Stimulated activated CD4-positive, alpha-beta T cell treated with anti-CD3 and anti-CD28 coated beads, Interleukin-2, amount 100 ng/mL, for 24 hours (primary cell): ENCODE measurements at places on chromosomes 7 and 10.

- DNase-seq = no peak
These were observed 16.7 kb downstream of the MMRN2 start for GRCh38 chr10:86940677-86941076.

DNA sequence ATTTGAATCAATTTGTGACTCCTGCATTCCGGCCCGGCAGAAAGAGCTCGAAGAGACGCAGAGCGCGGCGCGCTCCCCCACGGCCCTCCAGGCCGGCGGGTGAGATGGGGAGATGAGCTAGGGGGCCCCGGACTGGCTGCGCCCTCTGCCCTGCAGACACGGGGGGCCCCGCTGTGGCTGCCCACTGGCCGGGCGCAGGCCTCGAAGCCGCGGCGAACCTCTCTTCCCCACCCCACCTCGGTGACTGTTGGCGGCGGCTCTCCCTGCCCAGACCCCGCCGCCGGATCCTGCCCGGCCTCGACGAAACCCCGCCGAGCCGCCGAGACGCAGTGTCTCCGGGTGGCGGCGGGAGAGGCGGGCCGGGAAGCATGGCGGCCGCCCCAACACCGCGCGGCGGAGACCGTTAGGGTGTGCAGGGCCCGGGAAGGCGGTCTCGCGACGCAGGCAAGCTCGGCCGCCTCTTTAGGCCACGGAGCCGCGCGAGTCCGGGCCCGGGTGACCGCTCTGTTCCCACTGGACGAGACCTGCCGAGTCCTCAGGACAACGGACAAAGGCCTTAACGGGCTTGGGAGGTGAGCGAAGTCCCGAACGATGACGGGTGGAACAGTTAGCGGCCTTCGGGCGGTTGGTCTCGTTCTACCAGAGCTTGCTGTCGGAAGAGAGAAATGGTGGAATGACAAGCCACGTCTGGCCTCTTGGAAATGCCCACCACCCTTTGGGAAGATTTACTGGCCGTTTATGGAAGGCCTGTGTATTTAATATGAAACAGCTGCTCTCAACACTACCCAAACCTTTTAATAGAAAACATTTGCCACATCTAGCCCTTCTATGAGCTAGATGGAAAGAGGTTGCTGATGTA, 24.3 kb downstream of the NUP42 start:
- no peak for DNase-seq

DNA sequence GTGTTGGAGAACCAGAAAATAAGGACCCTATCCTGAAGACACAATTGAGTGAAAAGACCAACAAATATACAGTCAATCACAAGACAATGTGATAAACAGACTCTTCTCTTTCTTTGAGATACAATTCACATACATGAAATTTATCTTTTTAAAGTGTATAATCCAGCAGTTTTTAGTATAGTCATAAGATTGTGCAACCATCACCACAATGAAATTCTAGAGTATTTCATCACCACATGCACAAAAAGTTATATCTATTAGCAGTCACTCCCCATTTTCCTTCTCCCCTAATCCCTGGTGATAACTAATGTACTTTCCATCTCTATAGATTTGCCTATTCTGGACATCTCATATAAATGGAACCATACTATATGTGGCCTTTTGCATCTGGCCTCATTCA, 8.2 kb upstream of the SORBS1 start:
- no peak for DNase-seq

DNA sequence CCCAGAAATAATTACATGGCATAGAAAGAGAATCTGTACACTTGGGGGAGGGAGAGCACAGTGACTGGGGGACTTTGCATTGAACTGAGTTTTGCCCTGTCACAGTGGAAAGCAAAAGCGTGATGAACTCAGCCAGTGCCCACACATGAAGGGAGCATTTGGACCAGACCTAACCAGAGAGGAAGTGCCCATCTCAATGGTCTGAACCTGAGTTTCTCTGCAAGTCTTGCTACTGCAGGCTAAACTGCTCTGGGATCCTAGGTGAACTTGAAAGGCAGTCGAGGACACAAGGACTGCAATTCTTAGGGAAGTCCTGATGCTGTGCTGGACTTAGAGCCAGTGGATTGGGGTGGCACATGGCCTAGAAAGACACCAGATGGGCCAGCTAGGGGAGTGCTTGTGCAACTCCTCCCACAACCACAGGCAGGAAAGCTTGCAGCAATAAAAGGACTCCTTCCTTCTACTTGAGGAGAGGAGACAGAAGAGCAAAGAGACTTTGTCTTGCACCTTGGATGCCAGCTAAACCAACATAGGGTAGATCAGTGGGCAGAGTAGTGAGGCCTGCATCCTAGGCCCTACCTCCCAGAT, 259.0 kb downstream of the GRM8 start:
- DNase-seq = no peak

GRCh38 chr10:16822726-16823360, 5.6 kb upstream of the RSU1 start:
- DNase-seq = no peak

GRCh38 chr10:33719005-33719703, 384.7 kb upstream of the NRP1 start:
- no peak for DNase-seq

- no peak for DNase-seq
These were observed 673.1 kb downstream of the TNS3 start for GRCh38 chr7:46908770-46909169.

- DNase-seq = peak; percentile 70
These were observed 3.3 kb upstream of the CUEDC2 start for GRCh38 chr10:102435529-102436233.

DNA sequence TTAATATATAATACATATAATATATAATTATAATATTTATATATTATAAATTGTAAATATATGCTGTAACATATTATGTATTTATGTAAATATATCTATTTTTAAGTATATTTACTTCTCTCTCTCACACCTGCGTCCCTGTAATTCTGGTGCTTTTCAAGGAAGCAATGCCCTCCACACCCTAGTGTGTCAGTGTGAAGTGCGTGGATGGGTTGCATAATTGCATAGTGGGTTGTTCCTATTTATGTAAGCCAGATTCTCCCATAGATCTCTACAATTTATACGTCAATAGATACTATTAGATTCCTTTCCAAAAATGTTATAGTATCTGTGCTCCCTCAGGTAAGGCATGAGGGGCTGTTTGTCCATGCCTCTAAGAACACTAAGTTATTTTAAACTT, 49.9 kb upstream of the CPN1 start:
- DNase-seq = no peak

GRCh38 chr7:82501346-82501745, 57.8 kb upstream of the CACNA2D1 start:
- no peak for DNase-seq

DNA sequence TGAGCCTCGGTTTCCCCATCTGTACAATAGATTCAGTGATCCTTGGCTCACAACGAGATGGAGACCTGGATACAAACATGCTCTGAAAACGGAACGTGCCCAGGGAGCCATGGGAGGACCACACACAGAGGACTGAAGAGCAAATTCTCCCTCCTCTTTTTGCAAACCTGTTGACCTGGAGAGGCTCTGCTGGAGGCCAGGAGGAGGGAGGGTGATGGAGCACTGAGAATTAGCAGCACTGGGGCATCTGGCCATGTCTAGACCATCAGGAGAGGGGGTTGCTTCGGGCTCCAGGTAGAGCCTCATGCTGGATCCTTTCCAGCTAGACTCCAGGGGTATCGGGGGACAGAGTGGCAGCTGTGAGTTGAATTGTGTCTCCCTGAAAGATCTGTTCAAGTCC, 97.4 kb upstream of the GPR26 start:
- no peak for DNase-seq

DNA sequence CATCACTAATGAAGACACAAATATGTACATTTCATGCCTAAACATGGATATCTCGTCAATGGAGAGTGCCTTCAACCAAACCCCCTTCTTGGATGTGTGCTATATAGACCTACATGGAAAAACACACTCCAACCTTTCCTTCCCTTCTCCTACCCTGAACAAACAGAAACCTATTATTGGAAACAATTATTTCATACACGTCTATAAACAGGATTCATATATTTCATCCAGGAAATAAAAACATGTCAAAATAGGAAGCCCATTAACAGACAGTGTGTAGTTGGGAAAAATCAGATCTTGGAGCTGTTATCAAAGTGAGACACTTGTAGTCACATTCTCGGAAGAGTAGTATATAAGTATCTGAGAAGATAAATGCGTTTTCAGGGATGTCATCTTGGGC, 81.1 kb downstream of the NRP1 start:
- no peak for DNase-seq

DNA sequence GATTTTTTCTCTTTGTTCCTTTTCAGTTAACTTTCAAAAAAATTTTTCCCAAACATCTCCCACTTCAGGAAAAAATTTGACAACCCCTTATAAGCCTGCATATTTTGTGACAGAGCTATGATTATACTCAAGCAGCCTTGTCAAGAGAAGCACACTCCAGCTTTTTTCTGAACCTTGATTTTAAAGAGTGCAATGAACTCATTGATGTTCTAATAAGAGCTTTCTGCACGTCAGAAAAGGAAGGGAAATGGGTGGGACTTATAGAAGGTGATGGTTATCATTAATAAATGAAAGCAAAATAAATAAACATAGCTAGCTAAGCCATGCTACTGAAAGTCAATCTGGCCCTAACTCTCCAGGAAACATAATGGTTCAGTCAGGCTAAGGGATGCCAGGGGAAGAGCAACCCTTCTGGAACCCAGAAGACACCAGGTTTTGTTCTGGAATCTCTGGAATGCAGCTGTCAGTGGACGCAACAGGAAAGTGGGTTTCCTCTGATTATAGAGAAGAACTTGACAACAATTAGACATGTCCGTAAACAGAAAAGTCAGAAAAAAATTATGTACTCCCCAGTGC, 76.1 kb downstream of the NHLRC2 start:
- no peak for DNase-seq

DNA sequence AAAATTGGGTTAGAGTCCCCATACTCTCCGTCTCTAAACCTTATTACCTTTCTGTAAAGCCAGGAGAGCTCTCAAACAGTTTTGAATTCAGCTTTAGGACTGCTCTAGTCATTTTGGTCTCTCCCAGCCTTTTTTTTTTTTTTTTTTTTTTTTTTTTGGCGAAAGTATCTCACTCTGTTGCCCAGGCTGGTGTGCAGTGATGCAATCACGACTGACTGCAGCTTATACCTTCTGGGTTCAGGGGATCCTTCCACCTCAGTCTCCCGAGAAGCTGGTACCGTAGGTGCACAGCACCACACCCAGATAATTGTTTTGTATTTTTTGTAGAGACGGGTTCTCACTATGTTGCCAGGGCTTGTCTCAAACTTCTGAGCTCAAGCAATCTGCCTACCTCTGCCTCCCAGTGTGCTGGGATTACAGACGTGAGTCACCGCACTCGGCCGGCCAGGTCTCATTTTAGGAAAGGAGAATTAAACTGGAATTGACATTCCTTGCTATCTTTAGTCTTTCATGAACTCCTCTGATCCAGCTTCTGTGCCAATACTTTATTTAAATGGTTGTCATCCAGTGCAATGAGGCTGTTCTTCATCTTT, 31.4 kb upstream of the RSU1 start:
- no peak for DNase-seq

GRCh38 chr10:33209802-33210201, 124.7 kb downstream of the NRP1 start:
- DNase-seq = no peak

- DNase-seq = no peak
These were observed 36.6 kb downstream of the BNIP3 start for GRCh38 chr10:131944976-131945695.

DNA sequence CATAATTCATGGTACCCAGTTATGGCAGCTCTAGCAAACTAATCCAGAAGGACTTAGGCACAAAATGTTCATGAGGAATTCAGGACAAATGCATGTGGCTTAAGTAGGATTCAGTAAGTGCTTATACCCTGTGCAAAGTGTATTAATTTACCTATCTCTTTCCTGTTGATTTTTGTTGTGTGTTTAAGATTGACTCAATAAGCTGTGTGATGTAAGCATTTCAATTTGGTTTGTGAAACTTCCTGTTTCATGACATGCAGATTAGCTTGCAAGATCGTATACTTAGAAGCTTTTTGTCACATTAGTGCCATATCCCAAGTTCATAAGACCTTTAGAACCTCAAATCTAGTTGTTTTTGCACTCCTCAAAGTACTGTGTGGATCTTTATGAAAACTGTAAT, 416.7 kb downstream of the ARL4A start:
- DNase-seq = no peak

GRCh38 chr10:43187213-43187612, 49.0 kb downstream of the CSGALNACT2 start:
- no peak for DNase-seq

- DNase-seq = no peak
These were observed 18.6 kb upstream of the VCL start for GRCh38 chr10:73979141-73979808.

- DNase-seq = no peak
These were observed 581 bp downstream of the PTPRZ1 start for GRCh38 chr7:121873289-121874194.

DNA sequence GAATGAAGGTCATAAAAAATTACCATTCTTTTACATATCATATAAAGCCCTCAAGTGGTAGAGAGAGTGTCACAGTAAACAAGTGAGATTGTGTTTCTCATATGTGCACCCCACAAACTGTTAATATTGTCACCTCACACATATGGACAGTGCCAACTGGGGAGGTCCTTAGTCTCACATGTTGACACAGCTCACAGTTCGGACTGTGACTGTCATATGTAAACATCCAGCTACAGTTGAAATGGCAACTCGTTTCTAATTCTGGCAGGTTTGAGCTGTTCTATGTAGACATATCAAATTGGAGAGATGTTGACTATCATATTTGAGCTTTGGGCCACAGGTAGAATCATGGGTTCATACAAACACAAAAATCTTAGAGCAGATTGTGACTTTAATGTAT, 39.4 kb upstream of the ZNF107 start:
- DNase-seq = no peak

GRCh38 chr7:130909881-130910672, 176.1 kb upstream of the KLF14 start:
- no peak for DNase-seq

DNA sequence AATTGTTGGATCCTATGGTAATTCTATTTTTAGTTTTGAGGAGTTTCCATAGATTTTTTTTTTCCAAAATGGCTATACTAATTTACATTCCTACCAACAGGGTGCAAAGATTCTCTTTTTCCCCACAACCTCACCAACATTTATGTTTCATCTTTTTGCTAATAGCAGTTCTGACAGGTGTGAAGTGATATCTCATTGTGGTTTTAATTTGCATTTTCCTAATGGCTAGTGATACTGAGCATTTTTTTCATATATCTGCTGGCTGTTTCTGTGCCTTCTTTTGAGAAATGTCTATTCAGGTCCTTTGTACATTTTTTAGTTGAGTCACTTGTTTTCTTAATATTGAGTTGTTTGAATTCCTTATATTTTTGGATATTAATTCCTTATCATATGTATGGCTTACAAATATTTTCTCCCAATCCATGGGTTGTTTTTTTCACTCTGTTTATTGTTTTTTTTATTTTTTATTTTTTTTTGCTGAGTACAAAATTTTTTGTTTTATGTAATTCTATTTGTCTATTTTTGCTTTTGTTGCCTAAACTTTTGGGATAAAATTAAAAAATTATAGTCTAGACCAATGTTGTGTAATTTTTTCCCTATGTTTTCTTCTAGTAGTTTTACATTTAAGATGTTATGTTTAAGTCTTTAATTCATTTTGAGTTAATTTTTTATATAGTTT, 205.9 kb upstream of the ADCY1 start:
- DNase-seq = no peak
